GM13976 (cell line): ENCODE measurements at places on chromosomes 16 and 17.

DNA sequence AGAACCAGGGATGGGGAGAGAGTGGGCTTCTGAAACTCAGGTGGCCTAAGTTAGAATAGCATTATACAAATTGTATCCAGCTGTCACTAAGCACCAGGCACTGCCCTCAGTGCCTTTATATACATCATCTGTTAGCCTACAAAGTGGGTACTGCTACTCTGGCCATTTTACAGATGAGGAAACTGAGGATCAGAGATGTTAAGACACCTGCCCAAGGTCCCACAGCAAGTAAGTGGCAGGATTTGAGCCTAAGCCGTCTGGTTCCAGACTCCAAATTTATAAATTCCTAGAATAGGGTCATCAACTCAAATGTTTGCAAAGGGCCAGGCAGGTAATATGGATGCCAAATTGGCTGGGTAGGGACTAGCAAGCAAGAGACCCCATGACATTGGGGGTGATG, 2.3 kb downstream of the ORAI3 start:
- no peak for DNase-seq

- DNase-seq: no peak
These were observed 330.1 kb downstream of the MAP2K6 start for GRCh38 chr17:69744512-69745070.

- no peak for DNase-seq
These were observed 14.9 kb downstream of the FOXK2 start for GRCh38 chr17:82534401-82534812.

DNA sequence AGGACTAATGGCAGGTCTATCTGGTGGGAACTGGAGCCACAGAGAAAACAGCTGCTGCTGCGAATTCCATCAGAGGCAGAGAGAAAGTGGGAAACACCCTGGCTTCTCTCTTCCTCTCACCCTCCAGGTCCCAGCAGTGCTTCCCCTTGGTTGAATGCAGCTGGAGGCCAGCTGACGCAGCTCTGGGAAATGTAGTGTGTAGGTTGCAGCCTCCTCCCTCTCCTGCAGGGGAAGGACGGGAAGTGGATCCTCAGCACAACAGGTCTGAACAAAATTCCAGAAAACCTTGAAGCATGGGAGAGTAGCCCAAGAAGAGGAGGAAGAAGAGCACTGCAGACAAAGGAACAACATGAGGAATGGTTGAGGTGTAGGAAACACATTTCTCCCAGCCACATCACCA, 67.8 kb upstream of the MMP2 start:
- no peak for DNase-seq

DNA sequence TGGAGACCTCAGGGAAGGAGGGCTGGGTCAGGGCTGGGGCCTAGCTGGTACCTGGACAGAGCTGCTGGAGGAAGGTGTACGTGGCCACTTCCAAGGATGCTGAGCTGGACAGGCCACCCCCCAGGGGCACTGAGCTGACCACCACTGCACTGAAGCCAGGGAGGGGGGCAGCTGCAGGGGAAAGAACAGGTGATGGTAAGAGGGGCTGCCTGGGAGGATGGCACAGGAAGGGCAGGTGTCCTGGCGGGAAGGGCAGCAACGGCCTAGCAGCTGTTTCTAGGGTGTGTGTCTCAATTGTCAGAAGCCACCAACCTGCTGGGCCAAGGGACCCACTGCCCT, 1.8 kb downstream of the GALK1 start:
- DNase-seq: no peak

DNA sequence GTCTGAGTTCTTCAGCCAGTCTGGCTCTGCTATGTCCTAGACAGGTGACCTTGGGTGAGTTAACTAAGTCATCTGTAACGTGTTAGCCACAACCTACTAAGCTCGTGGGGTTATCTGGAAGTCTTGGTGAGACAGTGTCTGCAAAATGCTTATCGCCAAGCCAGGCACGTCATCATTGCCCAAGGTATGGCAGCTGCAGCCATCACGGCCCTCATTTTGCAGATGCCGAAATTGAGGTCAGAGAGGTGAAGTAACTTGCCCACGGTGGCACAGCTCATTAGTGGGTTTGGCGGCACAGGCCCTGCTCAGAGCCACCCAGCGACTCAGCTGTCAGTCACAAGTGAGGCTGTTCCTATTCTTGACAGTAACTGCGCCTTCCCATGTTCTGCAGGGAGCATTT, 79.8 kb downstream of the CMIP start:
- no peak for DNase-seq

DNA sequence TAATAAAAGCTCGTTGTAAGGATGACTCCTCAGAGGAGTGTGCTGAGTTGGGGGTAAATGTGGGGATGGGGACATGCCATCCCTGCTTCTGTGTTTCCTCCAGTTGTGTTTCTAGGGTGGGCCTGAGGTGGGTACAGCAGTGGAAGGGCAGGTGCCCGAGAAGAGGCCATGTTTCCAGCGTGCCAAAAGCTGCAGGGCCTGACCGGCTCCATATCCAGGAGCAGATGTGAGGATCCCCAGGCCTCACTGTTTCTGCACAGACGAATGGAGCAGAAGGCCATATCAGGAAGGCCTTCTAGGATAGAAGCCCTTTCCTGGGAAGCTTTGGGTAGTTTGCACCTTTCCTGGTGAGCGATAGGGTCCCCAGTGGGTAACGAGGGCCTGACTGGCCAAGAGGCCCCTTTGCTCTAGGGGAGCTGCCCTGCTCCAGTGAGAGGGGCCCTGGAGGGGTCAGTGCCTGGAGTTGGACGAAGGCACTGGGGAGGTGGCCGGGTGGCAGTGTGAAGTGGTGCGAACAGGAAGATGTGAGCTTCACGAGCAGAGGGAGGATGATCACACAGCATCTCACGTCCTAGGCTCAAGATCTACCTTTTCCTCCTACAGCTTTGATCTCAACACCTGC, 62.9 kb downstream of the SHISA6 start:
- DNase-seq: no peak

DNA sequence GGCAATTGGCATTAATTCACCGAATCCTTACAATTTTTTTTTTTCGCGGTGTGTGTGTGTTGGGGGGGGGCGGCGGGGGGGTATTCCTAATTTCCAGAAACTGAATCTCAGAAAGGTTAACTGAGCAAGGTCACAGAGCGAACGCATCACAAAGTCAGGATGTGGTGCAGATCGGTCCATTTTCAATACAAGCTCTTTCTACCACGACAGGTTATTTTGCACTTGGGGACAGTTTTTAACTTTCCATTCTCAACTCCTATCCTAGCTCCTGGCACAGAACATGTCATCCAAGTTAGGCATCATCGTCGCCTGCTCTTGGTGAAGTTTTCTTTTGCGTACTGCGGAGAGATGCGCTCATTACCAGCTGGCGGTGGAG, 15.4 kb upstream of the ERN1 start:
- no peak for DNase-seq

GRCh38 chr16:72939247-72939646, 108.7 kb downstream of the ZFHX3 start:
- no peak for DNase-seq

GRCh38 chr17:77534137-77534536, 393.4 kb downstream of the SEC14L1 start:
- no peak for DNase-seq

DNA sequence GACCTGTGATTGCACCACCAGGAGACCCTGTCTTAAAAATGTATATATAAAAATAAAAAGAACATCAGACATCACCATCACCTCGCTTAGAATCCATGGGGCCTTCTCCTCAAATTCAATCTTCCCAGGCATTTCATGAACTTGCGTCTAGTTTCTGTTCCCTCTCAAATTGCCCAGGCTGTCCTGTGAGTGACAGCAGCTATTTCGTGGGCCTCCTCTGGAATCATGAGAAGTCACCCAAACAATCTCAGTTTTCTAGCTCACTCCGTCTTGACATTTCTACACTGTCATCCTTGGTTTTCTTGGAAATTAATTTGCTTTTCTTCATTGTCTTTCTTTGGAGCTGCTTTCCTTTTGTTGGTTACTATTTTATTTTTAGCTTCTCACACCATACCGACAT, 7.3 kb downstream of the SLC52A1 start:
- no peak for DNase-seq

DNA sequence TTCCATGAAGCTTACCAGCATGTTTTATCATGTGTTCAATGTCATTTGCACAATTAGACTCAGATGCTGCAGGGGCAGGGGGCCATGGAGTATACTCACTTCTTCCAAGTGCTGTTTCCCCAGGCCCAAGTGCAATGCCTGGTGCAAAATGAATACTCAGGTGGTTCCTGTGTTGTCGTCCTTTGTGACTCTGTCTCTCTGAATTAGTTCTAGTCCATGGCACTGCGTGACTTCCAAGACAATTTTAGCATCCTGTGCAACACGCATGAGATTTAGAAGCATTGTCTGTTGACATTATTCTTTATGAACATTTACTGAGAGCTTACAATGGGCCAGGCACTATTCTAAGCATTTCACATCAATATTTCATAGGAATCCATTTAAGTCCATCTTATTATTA, 769.7 kb upstream of the RBFOX1 start:
- no peak for DNase-seq

DNA sequence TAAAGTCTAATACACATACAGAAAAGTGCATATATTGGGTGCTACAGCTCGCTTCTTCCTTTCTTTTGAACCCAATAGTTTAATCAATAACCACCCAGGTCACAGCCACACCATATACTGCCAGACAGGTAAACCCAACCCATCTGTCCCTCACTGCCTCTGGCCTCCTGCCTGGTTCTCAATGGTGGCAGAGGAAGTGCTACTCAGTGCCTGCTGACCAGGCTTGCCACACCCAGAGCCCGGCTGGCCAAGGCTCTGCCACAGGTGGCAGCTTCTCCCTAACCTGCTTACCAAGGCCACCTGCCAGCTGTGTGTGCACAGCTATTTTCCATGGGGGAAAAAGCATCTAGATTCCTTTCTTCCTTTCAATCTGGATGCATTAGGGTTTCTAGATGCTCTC, 584 bp downstream of the PMP22 start:
- DNase-seq: no peak

- no peak for DNase-seq
These were observed 477 bp downstream of the NTAN1 start for GRCh38 chr16:15055141-15056053.

DNA sequence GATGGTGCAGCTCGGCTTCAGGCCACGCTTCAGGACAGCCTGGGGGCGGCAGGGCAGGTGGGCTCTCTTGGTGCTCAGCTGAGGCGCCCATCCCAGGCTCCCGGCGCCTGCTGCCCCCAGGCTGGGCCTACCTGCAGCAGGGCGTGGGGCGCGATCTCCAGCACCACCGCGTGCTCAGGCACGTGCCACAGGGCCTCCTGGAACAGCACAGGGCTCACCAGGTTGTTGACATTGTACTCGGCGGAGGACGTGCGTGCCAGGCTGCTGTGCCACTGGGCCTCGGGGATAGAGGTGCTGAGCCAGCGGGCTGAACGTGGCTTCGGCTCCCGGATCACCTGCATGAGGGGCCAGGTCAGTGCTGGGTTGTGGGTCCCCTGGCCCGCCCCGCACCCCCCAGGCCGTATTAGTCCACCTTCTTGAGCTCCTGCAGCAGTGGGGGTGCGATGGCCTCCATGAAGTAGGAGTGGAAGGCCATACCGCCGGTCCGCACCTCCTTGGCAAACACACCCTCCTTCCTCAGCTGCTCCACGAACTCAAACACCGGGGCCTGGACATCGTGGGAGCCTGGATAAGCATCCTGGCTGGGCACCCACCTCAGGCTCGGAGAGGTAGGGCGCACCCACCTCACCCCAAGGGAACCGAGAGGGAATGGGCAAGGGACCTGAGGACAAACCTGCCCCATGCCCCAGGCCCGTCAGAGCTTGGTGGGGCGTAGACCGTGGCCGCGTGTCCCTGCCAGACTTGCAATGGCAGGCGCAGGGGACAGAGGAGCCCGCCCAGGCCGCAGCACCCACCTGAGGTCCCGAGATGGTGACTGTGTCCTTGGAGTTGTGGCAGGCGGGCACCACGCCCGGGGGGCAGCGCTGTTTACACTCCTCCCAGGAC, 9.0 kb downstream of the FASN start:
- DNase-seq: no peak

DNA sequence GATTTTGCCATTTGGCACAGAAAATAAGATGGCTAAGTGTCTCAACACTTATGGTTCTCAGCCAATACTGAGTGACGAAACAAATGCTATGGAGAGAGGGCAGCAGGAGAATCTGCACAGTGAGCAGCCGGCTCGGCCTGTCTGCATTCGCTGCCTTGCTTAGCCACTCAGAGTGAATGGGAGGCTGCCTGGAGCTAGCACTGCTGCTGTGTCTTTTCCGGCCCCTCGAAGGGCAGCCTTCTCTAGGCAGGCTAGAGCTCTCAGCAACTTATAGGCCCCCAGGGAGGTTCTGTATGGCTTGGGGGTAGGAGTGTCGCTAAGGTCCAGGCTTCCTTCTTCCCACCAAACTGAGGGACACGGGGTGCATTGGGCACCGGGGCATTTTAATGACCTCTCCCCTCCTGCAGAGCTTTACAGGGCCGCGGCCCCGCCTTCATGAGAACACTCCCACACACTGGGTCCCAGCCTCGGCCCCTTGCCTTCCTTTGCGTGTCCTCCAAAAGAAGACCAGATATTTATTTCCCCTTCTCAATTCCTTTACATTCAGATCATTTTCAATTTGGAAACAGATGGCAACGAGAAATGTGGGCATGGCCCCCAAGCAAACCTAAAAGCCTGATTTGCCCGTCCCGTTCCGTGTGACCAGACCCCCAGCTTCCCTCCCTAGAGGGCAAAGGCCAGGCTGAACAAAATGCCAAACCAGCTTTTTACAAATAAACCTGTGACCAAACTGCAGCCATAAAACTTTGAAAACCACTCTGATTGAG, 670.9 kb downstream of the TOX3 start:
- DNase-seq: no peak

DNA sequence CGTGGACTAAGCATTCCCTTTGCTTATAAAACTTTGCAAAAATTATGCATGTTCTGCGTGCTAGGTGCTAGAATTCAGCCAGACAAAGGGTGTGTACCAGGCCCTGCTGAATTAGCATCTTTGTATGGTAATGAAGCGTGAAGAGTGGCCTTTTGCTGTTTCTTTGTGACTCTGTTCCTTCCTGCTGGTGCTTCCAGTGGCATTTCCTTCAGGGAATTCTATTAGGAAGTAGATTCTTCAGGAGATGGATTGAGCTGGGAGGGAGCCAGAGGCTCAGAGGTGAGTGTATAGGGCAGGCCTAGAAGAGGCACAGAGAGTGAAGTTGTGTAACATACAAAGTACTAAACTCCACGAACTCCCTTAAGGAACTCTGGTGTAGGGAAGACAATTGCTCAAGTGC, 73.9 kb upstream of the ASIC2 start:
- no peak for DNase-seq

- DNase-seq: no peak
These were observed 9.6 kb downstream of the SRRM2 start for GRCh38 chr16:2761886-2762583.

- DNase-seq: no peak
These were observed 24.4 kb downstream of the MIS12 start for GRCh38 chr17:5510771-5511170.

- no peak for DNase-seq
These were observed 172.5 kb downstream of the HS3ST3A1 start for GRCh38 chr17:13429201-13429600.
